ENCODE measurements at places on chromosomes 3 and 15.

- no peak for DNase-seq
Observed at GRCh38 chr3:112486811-112487505, 12.3 kb downstream of the BTLA start.

GRCh38 chr3:95319921-95320494 is 1257.1 kb downstream of the NSUN3 start:
- no peak for DNase-seq

DNA sequence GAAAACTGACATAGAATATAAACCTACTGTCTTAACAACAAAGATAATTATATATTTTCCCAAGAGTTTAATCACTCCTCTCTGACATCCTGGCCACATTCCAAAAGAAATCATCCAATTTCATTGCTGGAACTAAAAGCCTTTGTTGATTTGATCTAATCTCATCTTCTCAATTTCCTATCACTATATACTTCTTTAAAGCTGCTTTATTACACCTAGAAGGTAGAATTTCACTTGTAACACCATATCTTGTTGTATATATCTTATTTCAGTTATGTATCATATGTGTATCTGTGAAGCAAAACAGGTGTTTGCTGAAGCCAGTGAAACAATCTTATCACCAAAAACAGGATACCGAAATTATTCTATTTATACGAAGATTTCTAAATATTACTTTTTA is 740.2 kb downstream of the ROBO1 start:
- no peak for DNase-seq

DNA sequence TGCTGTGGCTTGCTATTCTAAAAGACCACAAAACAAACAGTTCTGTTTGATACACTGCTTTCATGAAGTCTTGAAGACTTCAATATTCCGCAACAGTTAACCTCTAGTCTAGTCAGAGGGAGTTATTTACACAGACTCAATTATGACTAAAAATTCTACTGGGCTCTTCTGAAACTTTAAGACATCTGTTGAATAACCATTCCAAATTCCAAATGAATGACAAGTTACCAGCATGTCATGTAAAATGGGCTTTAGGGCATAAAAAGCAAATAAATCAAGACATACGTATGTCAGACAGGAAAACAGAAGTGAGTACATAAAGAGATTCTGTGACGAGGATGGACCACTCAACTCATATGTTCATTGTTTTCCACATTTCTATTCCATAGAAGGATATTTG is 93.9 kb downstream of the PLOD2 start:
- DNase-seq = no peak

GRCh38 chr3:52122491-52122890 is 31.7 kb downstream of the POC1A start:
- no peak for DNase-seq

- DNase-seq = no peak
Observed at GRCh38 chr3:141854599-141854998, 21.8 kb upstream of the ATP1B3 start.

DNA sequence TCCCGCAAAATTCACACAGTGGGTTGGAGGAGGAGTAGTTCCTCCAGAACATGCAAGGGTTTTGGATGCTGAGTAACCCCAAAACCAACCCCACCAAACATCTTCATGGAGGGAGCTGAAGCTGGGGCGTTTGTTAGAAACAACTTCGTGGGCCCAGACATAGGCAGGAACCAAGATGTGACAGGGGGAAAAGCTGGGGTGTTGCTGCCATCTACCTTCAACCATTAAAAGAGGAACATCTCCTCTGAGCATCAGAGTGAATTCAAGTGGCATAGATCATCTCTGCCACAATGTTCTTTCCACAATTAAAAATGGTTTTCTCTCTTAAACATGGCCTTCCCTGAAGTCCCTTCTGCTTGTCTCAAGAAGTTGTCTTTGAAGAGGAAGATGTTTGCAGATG is 20.5 kb downstream of the SIDT1 start:
- DNase-seq = no peak

- DNase-seq = no peak
Observed at GRCh38 chr3:29758434-29759322, 477.8 kb downstream of the RBMS3 start.

DNA sequence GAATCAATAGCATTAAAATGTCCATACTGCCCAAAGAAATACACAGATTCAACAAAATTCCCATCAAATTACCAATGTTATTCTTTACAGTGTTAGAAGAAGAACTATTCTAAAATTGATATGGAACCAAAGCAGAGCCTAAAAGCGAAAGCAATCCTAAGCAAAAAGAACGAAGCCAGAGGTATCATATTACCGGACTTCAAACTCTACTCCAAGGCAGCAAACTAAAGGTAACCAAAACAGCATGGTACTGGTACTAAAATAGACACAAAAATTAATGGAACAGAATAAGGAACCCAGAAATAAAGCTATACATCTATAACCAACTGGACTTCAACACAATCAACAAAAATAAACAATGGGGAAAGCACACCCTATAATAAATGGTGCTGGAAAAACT is 167.5 kb downstream of the ADAMTS9 start:
- no peak for DNase-seq

DNA sequence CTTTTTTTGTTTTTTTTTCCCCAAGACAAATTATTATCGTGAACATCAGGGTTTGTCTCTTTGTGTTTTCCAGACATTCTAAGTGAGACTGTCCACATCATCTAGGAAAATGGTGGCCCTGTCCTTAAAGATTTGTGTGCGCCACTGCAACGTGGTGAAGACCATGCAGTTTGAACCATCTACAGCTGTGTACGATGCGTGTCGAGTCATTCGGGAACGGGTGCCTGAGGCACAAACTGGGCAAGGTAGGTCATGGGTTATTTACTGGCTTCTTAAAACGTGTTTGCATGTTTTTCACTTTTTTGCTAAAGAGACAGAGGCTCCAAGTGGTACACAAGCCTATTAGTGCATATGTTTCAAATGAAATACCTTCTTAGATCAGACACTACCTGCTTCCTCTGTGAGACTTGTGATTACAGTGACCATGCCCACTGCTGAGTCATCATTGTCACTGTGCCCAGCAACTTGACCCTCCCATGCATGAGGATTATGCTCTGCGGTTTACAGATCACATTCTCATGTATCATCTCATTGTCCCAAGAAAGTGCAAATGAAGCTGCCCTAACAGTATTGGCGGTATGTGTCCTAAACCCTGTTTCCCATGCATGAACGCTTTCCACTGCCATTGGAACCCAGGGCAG is 395.2 kb upstream of the TPM1 start:
- DNase-seq = no peak

DNA sequence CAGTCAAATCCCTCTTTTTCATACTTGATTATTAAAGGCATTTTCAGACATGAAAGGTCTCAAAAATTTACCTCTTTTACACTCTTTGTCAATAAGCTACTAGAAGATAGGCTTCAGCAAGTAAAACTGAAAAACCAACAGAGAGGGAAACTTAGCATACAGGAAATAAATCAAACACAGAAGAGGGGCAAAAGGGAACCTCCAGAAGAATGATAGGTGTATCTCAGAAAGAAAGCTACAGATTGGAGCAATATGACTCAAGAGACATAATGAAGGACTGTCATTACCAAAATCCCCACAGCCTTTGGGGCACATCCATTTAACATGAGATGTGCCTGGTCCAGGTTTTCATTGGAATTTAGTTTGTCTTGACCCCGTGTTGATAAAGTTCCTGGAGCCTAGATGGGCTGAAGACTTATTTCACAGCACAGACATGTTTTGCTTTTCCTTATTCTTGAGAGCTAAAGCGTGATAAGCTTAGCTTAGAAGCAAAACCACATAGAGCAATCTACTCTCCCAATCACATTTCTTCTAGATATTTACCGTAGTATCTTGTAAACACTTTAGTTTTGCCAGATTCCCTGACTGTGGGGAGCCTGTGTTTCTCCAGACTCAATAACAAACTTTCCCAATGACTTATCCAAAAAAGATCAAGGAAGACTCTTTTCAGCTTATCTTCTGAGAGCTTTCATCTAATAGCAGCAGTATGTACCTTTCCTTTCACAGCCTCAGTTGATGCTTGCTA is 11.7 kb downstream of the LRRFIP2 start:
- DNase-seq = no peak

DNA sequence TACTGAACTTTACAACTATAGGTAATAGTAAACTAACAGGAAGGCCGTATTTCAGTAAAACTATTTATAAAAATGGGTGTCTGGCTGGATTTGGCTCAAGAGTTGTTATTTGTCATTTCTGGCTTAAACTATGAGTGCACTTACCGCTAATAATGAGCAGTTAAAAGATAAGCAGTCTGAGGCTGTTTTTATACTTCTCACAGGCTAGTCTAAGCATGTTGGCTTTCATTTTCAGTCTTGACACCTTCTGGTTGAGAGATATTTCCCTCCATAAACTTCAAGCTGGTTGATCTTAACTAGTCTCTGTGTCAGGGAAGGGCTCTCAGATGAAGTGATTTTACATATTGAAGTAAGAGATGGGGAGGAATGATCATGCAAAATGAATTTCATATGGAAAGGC is 96.1 kb downstream of the RSRC1 start:
- no peak for DNase-seq

DNA sequence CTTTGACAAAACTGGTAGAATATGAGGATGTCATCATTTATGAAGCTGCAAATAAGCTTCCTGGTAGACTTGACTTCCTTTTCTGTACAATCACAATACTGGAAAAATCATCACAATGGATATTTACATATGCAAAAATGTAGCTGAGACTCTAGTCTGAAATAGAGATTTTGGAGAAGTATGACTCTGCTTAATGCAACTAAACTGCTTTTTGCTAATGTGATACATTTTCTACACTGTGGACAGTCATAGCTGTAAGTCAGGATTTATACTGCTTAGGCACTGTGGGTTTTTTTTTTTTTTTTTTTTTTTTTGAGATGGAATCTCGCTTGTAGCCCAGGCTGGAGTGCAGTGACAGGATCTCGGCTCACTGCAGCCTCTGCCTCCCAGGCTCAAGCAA is 34.5 kb upstream of the ST3GAL6 start:
- DNase-seq = no peak

- DNase-seq = no peak
Observed at GRCh38 chr3:184389384-184389783, 9.5 kb downstream of the CHRD start.

DNA sequence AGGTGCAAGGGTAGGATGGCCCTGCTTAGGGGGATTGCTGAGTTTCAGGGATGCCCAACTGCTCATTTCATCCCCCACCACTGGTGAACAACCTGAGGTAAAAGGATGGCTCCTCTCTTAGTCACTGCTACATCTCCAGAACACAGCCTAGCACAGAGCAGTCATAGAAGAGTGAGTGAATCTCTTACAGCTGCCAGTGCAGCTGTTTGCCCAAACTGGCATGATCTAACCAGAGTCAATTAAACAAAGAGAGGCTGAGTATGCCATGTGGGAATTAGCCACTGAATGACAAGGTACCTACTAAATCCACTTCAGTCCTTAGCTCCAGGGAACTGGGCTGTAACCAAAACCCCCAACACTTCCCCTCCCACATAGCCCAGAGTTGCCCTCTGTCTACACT is 6.8 kb upstream of the NCKIPSD start:
- no peak for DNase-seq

DNA sequence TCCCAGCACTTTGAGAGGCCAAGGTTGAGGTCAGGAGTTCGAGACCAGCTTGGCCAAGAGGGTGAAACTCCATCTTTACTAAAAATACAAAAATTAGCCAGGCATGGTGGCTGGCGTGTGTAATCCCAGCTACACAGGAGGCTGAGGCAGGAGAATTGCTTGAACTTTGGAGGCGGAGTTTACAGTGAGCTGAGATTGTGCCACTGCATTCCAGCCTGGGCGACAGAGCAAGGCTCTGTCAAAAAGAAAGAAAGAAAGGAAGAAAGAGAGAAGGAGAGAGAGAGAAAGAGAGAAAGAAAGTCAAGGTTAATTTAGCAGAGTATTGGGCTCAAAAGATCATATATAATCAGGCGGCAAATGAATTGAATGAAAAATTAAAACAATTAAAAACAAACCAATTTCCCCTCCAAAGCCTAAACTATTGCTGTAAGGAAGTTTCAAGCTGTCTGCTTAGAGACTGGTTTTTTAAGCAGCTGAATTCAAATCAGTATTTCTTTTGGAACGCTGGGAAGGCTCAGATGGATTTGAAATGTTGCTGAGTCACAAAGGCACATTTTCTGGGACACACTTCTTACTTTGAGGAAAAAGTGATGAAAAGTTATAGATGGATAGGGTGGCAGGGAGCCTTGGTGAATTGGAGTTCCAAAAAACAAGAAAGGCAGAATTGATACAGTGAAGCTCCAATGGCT is 81.3 kb upstream of the BHLHE40 start:
- DNase-seq = no peak

DNA sequence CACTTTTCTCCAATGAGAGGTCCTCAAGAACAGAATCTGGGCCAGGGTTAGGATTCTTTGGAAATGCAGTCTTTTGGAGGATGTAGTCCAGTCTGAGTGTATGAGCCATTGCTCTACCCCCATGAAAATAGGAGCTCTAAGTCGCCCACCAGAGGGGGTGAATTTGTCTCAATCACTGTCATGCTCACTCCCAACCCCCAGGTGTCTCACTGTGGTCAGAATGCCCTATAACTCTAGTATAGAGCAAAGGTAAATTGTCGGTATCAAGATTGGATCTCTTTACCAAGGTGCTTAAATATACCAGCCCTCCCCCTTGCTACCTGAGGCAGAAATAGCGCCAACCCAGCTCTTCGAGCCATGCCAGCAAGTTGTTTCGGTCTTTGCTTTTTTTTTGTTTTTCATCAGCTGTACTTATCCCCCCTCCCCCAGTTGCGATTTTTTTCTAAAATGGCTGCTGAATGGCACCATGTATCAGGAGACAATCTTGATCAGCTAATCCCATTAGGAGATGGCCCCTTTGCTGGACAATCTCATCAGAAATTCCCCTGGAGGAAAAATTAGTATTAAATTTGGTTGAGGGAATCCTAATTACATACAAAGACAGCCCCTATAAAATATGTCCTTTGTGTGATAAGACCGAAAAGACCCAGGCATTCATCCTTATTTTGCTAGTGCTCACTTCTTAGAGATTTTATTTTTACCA is 130.7 kb downstream of the EBLN2 start:
- no peak for DNase-seq

GRCh38 chr15:27459836-27460235 is 488.9 kb downstream of the GABRG3 start:
- no peak for DNase-seq

- no peak for DNase-seq
Observed at GRCh38 chr3:99686469-99686868, 48.1 kb downstream of the COL8A1 start.

DNA sequence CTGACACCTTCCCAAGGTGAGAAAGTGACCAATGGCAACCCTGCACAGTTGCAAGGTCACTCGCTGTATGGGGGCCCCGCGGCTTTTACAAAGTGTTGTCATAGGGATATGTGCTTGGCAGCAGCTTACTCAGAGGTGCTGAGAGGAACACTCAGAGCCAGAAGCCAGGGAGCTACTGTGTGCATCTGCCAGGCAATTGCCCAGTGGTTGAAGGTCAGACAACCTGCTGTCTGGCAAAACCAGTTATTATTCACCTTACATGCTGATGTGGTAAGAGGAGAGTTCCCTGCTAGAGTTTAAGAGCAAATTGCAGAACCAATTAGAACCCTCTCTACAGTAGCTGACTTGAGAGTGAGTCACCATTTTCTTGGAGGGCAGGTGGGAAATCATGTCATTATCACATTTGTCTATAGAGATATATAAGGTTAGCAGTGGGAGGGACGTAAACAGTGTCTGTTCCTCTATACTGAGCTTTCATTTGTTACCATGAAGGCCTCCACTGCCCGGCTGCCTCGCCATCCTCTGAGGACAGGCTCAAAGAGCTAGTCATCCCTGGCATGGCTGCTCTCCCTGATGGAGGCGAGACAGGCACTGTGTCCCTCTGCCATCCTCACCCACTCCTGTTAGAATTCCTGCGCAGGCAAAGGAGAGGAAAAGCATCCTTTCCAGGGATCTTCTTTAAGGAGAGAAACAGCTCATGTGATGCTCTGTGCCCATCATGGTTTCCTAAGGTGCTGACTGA is 274.4 kb downstream of the PLCL2 start:
- DNase-seq = no peak

All from activated CD8-positive, alpha-beta memory T cell treated with anti-CD3 and anti-CD28 coated beads for 1 hour (primary cell).